ENCODE measurements at places on chromosomes 7 and 10.

GRCh38 chr10:93071177-93071472, 2.6 kb upstream of the CYP26A1 start:
- no peak for DNase-seq

DNA sequence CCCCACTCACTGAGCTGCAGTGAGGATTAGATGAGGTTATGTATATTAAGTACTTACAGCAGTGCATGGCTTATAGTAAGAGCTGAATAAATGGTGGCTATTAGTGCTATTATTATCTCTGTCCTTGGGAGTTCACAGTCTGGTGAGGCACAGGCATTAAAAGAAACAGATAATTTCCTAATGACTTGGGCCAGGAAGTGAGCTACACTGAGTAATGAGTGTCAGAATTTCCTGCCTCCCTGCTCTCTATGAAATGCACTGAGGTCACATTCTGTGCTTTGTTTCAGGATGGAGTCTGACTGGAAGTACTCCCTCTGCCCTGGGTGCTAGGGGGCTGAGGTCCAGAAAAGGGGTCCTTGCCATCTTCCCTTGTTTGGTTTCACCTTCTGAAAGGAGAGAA, 48.7 kb upstream of the LOXL4 start:
- no peak for DNase-seq

DNA sequence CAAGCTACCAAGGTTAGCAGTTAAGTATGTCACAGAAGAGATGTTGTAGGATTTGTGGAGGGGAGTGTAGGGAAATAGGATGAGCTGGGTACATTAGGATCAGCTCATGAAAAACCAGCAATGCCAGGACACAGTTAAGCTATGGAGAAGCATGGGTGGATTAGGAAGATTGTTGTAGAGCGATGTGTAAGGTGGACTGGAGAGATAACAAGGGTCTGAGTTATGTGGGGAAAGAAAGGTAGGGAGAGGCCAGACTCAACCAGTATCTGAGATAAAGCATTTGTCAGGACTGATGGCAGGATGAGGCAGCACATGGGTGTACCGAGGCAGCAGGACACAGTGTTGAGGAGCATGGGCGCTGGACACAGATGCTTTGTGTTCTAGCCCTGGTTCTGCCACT, 85.4 kb upstream of the PRR15 start:
- no peak for DNase-seq

GRCh38 chr7:121560267-121560990, 164.3 kb upstream of the FAM3C start:
- no peak for DNase-seq

DNA sequence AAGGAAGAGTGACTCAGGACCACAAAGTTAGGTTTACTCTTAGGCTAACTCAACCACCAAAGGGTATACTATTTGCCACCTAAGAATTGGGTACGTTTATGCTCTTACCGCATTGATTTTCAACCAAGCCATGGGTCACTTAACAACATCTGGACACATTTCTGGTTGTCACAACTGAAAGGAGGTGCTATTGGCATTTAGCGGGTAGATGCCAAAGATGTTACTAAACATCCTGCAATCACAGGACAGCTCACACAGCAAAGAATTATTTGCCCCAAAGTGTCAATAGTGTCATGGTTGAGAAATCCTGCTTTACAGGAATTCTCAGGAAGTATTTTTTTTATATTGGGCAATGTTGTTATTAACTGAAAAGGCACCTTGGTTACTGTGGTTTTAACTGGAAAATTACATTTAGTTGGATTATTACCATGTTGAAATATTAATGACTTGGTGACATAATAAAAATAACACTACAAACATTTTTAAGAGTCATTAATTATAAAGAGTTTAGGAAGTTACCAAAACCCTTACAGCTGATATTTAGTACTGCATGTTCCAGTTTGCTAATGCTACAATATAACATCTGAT, 185.0 kb upstream of the TMEM196 start:
- DNase-seq = no peak

DNA sequence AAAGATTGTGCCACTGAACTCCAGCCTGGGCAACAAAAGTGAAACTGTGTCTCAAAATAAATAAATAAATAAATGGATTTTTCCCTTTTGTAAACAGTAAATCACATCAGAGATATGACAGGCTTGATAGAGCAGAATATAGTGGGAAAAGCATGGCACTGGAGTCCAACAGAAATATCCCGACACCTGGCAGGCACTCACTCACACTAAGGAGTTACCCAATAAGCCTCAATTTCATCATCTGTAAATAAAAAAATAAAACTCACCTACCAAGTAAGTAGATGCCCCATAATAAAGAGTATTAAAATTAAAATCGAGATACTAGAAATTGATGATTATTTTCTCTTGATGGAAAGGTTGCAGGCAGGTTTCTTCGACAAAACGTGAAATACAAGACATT, 1.7 kb downstream of the ATE1 start:
- DNase-seq = no peak

DNA sequence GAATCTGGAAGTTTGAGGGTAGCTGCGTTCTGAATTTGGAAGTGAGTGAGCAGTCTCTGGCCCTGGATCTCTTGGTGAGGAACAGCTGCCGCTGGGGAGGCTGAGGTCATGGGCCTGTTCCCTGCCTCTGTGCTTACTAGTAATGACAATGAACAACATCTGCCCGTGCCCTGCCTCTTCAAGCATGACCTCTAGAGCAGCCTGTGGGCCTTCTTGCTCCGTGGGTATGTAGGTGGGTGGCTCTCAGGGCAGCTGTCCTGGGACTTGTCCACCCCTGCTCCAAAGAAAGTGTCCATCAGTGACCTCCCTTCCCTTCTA, 186.2 kb downstream of the CXCL12 start:
- no peak for DNase-seq

DNA sequence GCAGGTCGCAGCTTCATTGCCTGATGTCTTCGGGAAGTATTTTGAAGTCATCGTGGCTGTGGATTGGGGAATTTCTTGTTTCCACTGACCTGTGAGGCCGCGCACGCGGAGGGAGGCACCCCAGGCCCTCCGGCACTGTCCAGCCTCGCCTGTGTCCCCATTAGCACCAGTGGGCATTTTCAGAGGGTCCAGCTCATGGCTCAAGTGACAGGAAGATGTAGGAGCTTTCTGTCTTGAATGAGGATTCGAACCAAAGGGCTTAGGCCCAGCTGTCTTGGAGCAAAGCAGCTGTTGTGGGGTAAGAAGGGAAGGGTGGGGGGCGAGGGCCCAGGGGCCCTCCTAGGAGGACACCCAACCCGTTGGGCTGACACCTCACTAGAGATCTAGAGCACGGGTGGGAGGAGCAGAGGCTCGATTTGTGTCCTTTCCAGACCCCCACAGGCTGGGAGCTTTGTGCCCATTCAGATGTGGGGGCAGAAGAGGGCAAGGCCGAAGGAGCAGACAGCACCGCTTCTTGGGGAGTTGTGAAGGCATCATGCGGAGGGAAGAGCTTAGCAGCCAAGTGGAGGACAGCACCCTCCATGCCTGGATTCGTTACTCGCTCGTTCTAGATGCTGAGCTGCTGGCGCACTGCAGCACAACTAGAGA, 914 bp downstream of the ZNF37A start:
- no peak for DNase-seq

DNA sequence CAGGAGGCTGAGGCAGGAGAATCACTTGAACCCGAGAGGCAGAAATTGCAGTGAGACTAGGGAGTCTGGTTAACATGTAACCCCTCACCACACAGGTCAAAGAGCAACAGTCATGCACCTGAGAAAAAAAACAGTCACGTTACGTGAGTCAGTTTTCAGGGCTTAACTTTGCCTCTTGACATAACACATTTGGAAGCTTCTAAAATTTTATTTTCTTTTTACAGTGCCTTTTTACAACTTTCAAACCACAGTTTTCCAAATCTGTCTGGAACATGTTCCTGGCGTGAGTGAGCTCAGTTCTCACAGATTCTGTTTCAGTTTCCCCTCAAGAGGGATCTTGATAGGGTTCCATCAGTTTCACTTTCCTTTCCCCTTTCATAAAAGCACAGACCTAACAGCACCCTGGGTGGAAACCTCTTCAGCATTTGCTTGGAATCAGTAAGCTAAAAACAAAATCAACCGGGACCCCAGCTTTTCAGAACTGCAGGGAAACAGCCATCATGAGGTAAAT, 4.4 kb downstream of the IFIT3 start:
- DNase-seq = no peak

- no peak for DNase-seq
These were observed 102.3 kb downstream of the CCDC7 start for GRCh38 chr10:32548208-32548607.

DNA sequence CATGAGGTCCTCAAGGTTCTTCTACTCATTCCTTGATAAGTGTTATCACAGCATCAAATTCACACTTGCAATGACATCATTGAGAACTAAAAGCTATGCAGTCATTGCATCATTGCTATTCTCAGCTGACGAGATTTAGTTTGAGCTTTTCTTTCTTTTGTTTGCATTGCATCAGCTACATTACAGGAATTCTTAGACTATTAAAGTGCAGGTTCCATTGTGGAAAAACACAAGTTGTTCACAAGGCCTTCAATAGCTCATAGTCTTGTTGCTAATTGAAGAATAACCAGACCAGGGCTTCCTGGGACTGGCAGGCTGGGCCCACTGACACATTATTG, 139.3 kb downstream of the CXCL12 start:
- no peak for DNase-seq

DNA sequence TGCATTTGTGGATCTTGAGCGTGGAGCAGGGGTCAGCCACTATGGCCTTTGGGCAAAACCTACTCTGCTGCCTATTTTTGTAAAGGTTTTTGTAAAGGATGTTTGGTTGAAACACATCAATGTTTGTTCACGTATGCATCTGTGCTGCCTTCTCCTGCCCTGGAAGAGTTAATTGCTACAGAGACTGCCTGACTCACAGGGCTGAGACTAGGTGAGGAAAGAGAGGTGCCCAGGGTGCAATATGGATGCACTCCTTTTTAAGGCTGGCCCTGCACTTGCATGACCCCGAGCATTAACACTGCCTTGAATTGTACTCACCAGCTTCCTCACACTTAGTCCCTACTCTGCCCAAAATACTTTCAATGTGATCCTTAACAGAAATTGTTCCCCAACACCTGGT, 20.9 kb upstream of the NAMPT start:
- no peak for DNase-seq

DNA sequence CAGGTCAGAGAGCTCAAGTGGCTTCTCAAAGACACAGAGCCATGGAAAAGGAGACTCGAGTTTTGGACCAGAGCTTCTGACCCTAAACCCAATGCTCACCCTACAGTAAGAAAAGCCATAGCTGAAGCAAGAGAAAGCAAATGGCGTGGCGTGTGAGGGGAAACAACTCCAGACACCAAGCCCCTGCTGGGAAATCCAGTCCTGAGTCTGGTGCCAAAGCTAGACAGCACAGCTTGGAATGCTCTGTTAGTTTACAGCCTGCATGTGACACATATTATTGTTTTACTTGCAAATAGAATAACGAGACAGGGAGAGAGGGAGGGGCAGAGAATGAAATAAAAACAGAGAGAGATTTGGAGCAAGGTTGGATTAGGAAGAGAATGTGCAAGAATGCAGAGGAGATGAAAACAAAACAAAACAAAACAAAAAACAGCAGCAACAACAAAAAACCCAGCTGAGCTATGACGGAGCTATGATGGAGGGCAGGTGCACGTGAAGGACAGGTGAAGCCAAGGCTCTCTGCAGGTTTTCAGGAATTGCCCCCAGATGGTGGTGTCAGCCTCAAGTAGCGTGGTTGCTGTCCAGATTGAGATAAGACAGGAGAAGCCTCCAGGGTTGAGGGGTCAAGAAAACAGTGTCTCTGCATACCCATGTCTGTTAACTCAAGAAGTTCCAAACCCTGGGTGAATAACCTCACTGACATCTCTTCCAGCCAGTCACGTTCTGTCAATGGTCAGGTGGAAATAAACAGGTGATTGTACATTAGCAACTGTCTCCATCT, 69.7 kb upstream of the LRRC18 start:
- no peak for DNase-seq

GRCh38 chr10:70475661-70476060, 2.9 kb upstream of the PALD1 start:
- DNase-seq = no peak

GRCh38 chr7:104160375-104160774, 47.4 kb downstream of the ORC5 start:
- DNase-seq = no peak

GRCh38 chr10:8485032-8485431, 430.5 kb downstream of the GATA3 start:
- DNase-seq = no peak

DNA sequence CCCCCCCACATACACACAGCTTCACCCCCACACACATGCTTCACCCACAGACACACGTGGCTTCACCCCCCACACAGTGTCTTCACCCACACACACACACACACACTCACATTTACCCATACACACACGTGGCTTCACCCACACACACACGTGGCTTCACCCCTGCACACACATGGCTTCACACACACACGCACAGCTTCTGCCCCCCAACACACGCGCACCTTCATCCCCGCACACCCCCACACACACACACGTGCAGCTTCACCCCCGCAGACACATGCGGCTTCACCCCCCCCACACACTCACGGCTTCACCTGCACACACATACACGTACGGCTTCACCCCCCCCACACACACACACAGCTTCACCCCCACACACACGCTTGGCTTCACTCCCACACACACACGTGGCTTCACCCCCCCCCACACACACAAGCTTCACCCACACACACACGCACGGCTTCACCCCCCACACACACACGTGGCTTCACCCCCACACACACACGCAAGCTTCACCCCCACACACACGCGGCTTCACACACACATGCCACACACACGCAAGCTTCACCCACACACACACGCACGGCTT, 82.4 kb downstream of the NKX6-2 start:
- DNase-seq = peak; percentile 10

DNA sequence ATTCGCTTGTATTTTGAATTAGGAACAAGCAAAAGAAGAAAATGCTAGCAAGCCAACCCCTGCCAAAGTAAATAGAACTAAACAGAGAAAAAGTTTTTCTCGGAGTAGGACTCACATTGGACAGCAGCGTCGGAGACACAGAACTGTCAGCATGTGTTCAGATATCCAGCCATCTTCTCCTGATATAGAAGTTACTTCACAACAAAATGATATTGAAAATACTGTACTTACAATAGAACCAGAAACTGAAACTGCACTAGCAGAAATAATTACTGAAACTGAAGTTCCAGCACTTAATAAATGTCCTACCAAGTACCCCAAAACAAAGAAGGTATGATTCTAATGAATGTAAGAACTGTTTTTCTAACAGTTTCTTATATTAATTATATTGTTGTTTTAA, 87.9 kb downstream of the KMT2E start:
- DNase-seq = no peak

DNA sequence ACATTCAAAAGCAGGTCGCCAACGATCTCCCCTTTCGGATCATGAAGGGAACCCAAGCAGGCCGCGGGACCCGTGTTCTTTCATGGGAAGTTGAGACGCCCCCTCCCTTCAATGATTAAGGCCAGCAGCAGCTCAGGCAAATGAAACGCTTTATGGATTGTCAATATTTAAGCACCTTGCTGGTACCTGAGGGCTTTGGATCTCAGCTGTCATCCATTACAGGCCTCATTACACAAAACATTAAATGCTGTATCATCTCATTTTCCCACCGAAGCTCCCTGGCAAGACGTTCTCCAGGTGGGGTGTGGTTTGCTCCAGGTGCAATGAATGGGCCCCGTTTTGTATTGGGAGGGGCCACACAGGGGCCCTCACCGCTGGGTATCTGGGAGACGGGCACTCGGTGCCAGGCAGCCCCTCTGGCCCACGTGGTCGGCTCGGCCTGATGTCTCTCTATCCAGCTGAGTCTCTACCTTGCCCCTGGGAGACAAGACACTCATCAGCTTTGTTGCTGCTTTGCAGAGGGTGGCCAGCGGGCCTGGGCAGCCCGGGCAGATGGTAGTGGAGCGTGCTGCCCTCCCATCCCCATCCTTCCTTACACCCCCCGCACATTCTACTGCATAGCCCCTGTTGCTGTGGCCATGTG, 456.1 kb upstream of the FOXK1 start:
- no peak for DNase-seq

- no peak for DNase-seq
These were observed 36.8 kb downstream of the COL28A1 start for GRCh38 chr7:7498856-7499255.

Data from tibial artery (tissue), 4 donors.